Regular cardiac myocyte (primary cell): ENCODE measurements at places on chromosomes 16 and 17. TPM values are rescaled to one million over a fixed set of nuclear protein-coding genes. Genes with fewer than 3 reads are reported as not detected.

NACA2 gene
- total RNA-seq, result not detected in 2 replicates

PRR15L gene
- not detected in 2 replicates for total RNA-seq

CD79B gene
- 1.1 and 5.4 TPM in 2 replicates for total RNA-seq

PRSS36 gene
- total RNA-seq, result 0.38 and 0.85 TPM in 2 replicates

CDRT15 gene
- not detected in 2 replicates for total RNA-seq

HBZ gene
- total RNA-seq, result not detected in 2 replicates

PDPK1 gene
- total RNA-seq, result 16.9 and 22.8 TPM in 2 replicates

NPW gene
- 0.28 and 0.58 TPM in 2 replicates for total RNA-seq

PRSS33 gene
- not detected in 2 replicates for total RNA-seq

PLXDC1 gene
- total RNA-seq, result 0.19 and 1.1 TPM in 2 replicates

SGCA gene
- 2.1 and 23.7 TPM in 2 replicates for total RNA-seq

RNF222 gene
- total RNA-seq, result not detected in 2 replicates

MFSD6L gene
- not detected in 2 replicates for total RNA-seq

CDRT4 gene
- 0.28 and 1.3 TPM in 2 replicates for total RNA-seq

FOXL1 gene
- total RNA-seq, result 30.2 and 33.0 TPM in 2 replicates

ETV4 gene
- total RNA-seq, result 1.1 and 3.6 TPM in 2 replicates

TBC1D3I gene
- total RNA-seq, result under 0.01 TPM in 1 of 2 replicates, not detected in the other

PRAC1 gene
- total RNA-seq, result not detected in 2 replicates

OR1F1 gene
- total RNA-seq, result not detected in 2 replicates

SEZ6 gene
- total RNA-seq, result not detected in 2 replicates

TK2 gene
- 42.2 and 62.9 TPM in 2 replicates for total RNA-seq

IGF2BP1 gene
- 0.85 and 5.0 TPM in 2 replicates for total RNA-seq

CDH3 gene
- 0.38 and 1.1 TPM in 2 replicates for total RNA-seq

FN3K gene
- 1.5 and 10.4 TPM in 2 replicates for total RNA-seq

ENDOV gene
- 23.0 and 32.1 TPM in 2 replicates for total RNA-seq

PMFBP1 gene
- under 0.01 TPM in 1 of 2 replicates, not detected in the other for total RNA-seq

MPG gene
- 169 and 224 TPM in 2 replicates for total RNA-seq

NECAB2 gene
- total RNA-seq, result not detected in 2 replicates

RSAD1 gene
- 16.9 and 20.1 TPM in 2 replicates for total RNA-seq

IRF8 gene
- total RNA-seq, result 0.19 TPM in 1 of 2 replicates, not detected in the other

NPIPB8 gene
- total RNA-seq, result under 0.01 and 0.19 TPM in 2 replicates

P2RX1 gene
- 0.28 and 0.38 TPM in 2 replicates for total RNA-seq

NGFR gene
- 0.19 and 0.28 TPM in 2 replicates for total RNA-seq

TCAP gene
- total RNA-seq, result 0.19 and 0.28 TPM in 2 replicates

TP53TG3B gene
- not detected in 2 replicates for total RNA-seq

SYCE1L gene
- 0.85 TPM in 1 of 2 replicates, not detected in the other for total RNA-seq

MRPL28 gene
- 44.3 and 110 TPM in 2 replicates for total RNA-seq

HCRT gene
- total RNA-seq, result not detected in 2 replicates

TLCD3B gene
- 0.19 TPM in 1 of 2 replicates, not detected in the other for total RNA-seq

CDH11 gene
- 332 and 704 TPM in 2 replicates for total RNA-seq

EPX gene
- total RNA-seq, result not detected in 2 replicates

KIAA0513 gene
- total RNA-seq, result 8.8 and 11.6 TPM in 2 replicates

DHX58 gene
- total RNA-seq, result 6.5 and 13.2 TPM in 2 replicates

PRKCB gene
- not detected in 2 replicates for total RNA-seq

MPP2 gene
- 2.9 and 4.5 TPM in 2 replicates for total RNA-seq

KRT20 gene
- not detected in 2 replicates for total RNA-seq

KRT27 gene
- not detected in 2 replicates for total RNA-seq
